Uterus (tissue), 4 donors: ENCODE measurements at places on chromosomes 16 and 17. TPM values are rescaled to one million over a fixed set of nuclear protein-coding genes. Genes with fewer than 3 reads are reported as not detected.

The CLDN7 gene
- 0.85 TPM for total RNA-seq

The ASPA gene
- 19.4 TPM for total RNA-seq

The MARVELD3 gene
- total RNA-seq: not detected

The HEATR9 gene
- not detected for total RNA-seq

The KCNH6 gene
- total RNA-seq: not detected

The NUFIP2 gene
- 15.6 TPM for total RNA-seq

The SLC35G6 gene
- total RNA-seq: not detected

The MPP2 gene
- 12.9 TPM for total RNA-seq

The ZNF385C gene
- total RNA-seq: 1.0 TPM

The SLFN14 gene
- total RNA-seq: not detected

- H3K27ac ChIP-seq: no peak overlapping the region
- H3K4me3 ChIP-seq: no peak overlapping the region
- no peak for DNase-seq
- H3K27me3 ChIP-seq: no peaks in the 10 kb centered on the region
Observed at GRCh38 chr17:28475151-28475900, 1.9 kb downstream of the SLC13A2 start.

GRCh38 chr16:65118871-65119270 lies 3.0 kb downstream of the CDH11 start:
- H3K4me3 ChIP-seq: no peak overlapping the region
- peak overlapping the region; percentile 94 for H3K27ac ChIP-seq
- H3K36me3 ChIP-seq: no peaks in the 10 kb centered on the region
- DNase-seq: peak; percentile 27
- H3K4me1 ChIP-seq: no peaks in the 10 kb centered on the region

- H3K36me3 ChIP-seq: no peaks in the 10 kb centered on the region
- DNase-seq: no peak
- no peaks in the 10 kb centered on the region for H3K27me3 ChIP-seq
- H3K27ac ChIP-seq: peak overlapping the region; percentile 92
- H3K4me1 ChIP-seq: peaks cover 18% of the 10 kb centered on the region
Observed at GRCh38 chr16:2040787-2041522, 6.7 kb downstream of the NTHL1 start.

- no peak overlapping the region for H3K27ac ChIP-seq
- H3K4me1 ChIP-seq: no peaks in the 10 kb centered on the region
- no peaks in the 10 kb centered on the region for H3K36me3 ChIP-seq
- H3K27me3 ChIP-seq: no peaks in the 10 kb centered on the region
- no peak for DNase-seq
Observed at GRCh38 chr17:80995131-80995530, 3.5 kb downstream of the CHMP6 start.

- no peak overlapping the region for H3K4me3 ChIP-seq
- H3K4me1 ChIP-seq: peaks cover 7% of the 10 kb centered on the region
- H3K36me3 ChIP-seq: no peaks in the 10 kb centered on the region
- no peaks in the 10 kb centered on the region for H3K27me3 ChIP-seq
Observed at GRCh38 chr17:42603318-42603717, 5.9 kb downstream of the RETREG3 start.

- H3K4me1 ChIP-seq: no peaks in the 10 kb centered on the region
- H3K4me3 ChIP-seq: no peak overlapping the region
- no peak overlapping the region for H3K27ac ChIP-seq
- H3K36me3 ChIP-seq: no peaks in the 10 kb centered on the region
Observed at GRCh38 chr17:51607512-51607911, 347.2 kb downstream of the UTP18 start.

DNA sequence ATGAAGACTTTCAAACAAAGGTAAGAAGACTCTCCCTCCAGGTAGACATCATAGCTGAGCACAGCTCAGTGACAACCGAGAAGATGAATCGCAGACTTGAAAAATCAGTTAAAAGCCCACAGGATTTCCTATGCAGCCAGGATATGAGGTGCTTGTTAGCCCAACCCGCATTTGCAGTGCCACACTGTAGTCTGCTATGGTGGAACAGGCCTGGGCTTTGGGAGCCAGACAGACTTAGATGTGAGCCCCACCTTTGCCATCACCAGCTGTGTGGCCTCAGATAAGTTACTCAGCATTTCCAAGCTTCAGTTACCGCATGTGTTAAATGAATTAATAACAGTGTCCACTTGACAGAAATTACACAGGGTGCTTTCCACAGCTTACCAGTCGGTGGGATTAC lies 204.4 kb upstream of the HS3ST3A1 start:
- no peak overlapping the region for H3K27ac ChIP-seq
- H3K4me1 ChIP-seq: no peaks in the 10 kb centered on the region
- no peak overlapping the region for H3K4me3 ChIP-seq
- H3K36me3 ChIP-seq: no peaks in the 10 kb centered on the region

DNA sequence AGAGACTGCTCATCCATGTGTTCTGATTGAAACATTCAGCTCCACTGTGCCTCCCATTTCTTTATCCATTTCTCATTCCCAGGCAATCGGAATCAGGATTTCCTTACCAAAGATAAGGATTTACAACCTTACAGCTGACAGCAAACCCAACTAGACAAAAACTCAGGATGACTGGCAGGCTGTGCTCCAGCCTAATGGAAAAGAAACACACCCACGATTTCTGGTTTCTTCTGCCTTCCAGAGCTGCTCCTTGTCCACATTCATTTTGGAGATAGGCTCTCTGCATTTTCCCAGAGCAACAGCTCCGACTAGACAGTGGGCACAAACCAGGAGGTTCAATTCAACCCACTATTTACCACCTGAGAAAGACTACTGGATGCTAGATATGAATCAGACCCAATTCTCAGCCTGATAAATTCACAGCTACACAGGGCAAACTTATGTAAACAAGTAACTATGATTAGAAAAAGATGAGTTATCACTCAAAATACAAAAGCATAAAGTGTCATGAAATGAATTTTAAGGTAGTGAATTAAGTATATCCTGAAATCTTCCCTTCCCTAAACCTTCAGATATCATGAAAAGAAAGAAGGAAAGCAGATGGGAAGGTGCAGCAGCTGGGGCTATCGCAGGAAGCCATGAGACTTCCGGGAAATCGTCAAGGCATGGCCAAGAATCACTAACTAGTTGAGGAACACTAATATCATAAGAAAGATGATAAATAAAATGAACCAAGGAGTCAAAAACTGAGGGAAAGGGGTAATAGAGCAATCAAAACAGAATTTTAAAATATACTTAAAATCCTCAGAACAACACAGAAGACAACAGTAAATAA lies 44.8 kb upstream of the CLEC18B start:
- H3K36me3 ChIP-seq: no peaks in the 10 kb centered on the region
- no peaks in the 10 kb centered on the region for H3K4me1 ChIP-seq
- peak; percentile 28 for DNase-seq
- H3K4me3 ChIP-seq: no peak overlapping the region
- no peak overlapping the region for H3K27ac ChIP-seq
- no peaks in the 10 kb centered on the region for H3K27me3 ChIP-seq

- H3K27me3 ChIP-seq: no peaks in the 10 kb centered on the region
- H3K4me3 ChIP-seq: no peak overlapping the region
Observed at GRCh38 chr16:73711406-73712080, 585.1 kb upstream of the PSMD7 start.

- no peak overlapping the region for H3K27ac ChIP-seq
- no peaks in the 10 kb centered on the region for H3K36me3 ChIP-seq
- H3K27me3 ChIP-seq: no peaks in the 10 kb centered on the region
- H3K4me3 ChIP-seq: no peak overlapping the region
Observed at GRCh38 chr17:76451506-76451905, 1.4 kb downstream of the UBE2O start.

DNA sequence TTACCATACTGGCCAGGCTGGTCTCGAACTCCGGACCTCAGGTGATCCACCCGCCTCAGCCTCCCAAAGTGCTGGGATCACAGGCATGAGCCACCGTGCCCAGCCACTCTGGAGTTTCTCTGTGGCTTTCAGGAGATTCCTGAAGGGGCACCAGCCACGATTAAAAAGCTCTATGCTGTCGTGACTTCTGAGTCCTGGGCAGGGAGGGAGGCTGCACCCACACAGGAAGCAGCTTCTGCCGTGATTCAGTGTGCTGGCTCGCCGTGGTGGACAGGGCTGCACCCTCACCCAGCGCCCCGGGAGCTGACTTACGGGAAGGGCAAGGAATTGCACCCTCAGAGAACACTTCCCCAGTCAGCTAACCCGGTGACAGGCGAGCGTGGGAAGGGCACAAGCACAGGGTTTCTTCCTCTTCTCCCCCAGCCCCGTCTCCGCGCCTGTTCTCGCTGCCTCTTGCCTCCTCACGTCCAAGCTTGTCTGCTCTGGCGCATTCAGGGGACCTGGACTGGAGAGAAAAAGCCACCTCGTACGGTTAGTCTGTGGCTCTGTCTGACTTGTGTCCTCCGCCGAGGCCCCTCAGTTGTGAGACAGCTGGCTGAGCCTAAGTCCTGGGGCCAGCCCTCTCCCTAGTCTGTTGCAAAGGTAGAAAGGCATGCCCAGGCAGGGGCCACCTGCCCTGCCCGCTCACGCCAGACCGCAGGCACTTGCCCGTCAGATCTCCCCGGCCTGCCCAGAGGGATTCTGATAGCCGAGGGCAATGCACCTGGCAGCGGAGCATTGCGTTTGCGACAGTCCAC lies 145.0 kb downstream of the SEC14L1 start:
- peaks cover 5% of the 10 kb centered on the region for H3K4me1 ChIP-seq
- no peak overlapping the region for H3K27ac ChIP-seq
- H3K36me3 ChIP-seq: no peaks in the 10 kb centered on the region
- no peaks in the 10 kb centered on the region for H3K27me3 ChIP-seq
- no peak for DNase-seq

GRCh38 chr17:56690441-56691291 lies 97.2 kb downstream of the NOG start:
- H3K36me3 ChIP-seq: no peaks in the 10 kb centered on the region
- no peaks in the 10 kb centered on the region for H3K4me1 ChIP-seq
- H3K27me3 ChIP-seq: no peaks in the 10 kb centered on the region
- no peak for DNase-seq
- H3K27ac ChIP-seq: no peak overlapping the region

- no peaks in the 10 kb centered on the region for H3K4me1 ChIP-seq
- H3K4me3 ChIP-seq: no peak within 1 kb of the TSS
- peaks cover 15% of the 10 kb centered on the region for H3K27me3 ChIP-seq
- H3K27ac ChIP-seq: no peak within 1 kb of the TSS
- DNase-seq: no peak
Observed at GRCh38 chr16:87602001-87602775, at the start of gene JPH3. Gene JPH3 (plus strand): TSS chr16:87602508. CDS start chr16:87603147, 639 bp downstream.

GRCh38 chr17:17853811-17854447 lies 17.1 kb upstream of the SREBF1 start:
- no peaks in the 10 kb centered on the region for H3K4me1 ChIP-seq
- H3K4me3 ChIP-seq: no peak overlapping the region
- no peak overlapping the region for H3K27ac ChIP-seq
- no peaks in the 10 kb centered on the region for H3K27me3 ChIP-seq
- no peak for DNase-seq

DNA sequence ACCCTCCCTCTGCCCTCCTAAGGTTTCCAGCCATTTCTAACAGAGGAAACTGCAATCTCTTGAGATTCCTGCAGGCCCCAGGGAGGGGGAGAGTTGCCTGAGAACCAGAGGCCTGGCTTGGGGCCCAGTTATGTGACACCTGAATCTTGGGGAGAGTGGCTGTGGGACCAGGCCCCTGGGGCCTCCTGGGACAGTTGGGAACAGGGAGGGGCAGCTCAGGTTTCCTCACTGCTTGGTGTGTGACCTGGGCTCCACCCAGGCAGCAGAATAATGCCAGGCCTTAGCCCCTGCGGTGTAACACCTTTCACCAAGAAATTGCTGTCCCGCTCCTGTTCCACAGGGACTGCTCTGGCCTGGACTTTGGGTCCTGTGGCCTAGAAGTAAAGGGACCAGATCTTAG lies 44.3 kb upstream of the CRHR1 start:
- H3K36me3 ChIP-seq: no peaks in the 10 kb centered on the region
- no peak for DNase-seq
- H3K27ac ChIP-seq: no peak overlapping the region
- no peaks in the 10 kb centered on the region for H3K27me3 ChIP-seq

- no peaks in the 10 kb centered on the region for H3K36me3 ChIP-seq
- H3K27me3 ChIP-seq: no peaks in the 10 kb centered on the region
- DNase-seq: no peak
Observed at GRCh38 chr16:11205065-11205699, 50.8 kb downstream of the SOCS1 start.
